ENCODE measurements at places on chromosomes 1 and 21. TPM values are rescaled to one million over a fixed set of nuclear protein-coding genes. Genes with fewer than 3 reads are reported as not detected.

Gene IL20
- not detected for total RNA-seq

Gene RNU1-4
- under 0.01 TPM for total RNA-seq

Gene ACTL8
- total RNA-seq, result not detected

Gene LCE2A
- total RNA-seq, result 0.79 TPM

Gene SEMA6C
- 20.8 TPM for total RNA-seq

Gene PLEKHN1
- total RNA-seq, result 4.3 TPM

Gene UBXN10
- total RNA-seq, result 0.39 TPM

Gene HENMT1
- total RNA-seq, result 10.2 TPM

Gene COL6A2
- total RNA-seq, result 41.6 TPM

Gene SYNC
- total RNA-seq, result 31.8 TPM

Gene ETV3L
- total RNA-seq, result not detected

Gene TMEM269
- 0.22 TPM for total RNA-seq

Gene LCE1D
- total RNA-seq, result not detected

Gene TRIM17
- 3.1 TPM for total RNA-seq

Gene LRRC53
- total RNA-seq, result not detected

Gene OLFML3
- 834 TPM for total RNA-seq

Gene PBX1
- 77.6 TPM for total RNA-seq

Gene ZNF692
- 20.6 TPM for total RNA-seq

Gene PGLYRP4
- total RNA-seq, result not detected

Gene UBE2U
- total RNA-seq, result not detected

Gene NDUFS2
- 83.2 TPM for total RNA-seq

Gene OR14K1
- total RNA-seq, result not detected

Gene CAMK1G
- not detected for total RNA-seq

Gene DMBX1
- total RNA-seq, result not detected

Gene PCNT
- total RNA-seq, result 16.2 TPM

Gene ZBTB8A
- 10.5 TPM for total RNA-seq

Gene EFNA4
- total RNA-seq, result 10.2 TPM

Gene PMVK
- 5.0 TPM for total RNA-seq

Gene PLEKHG5
- 14.2 TPM for total RNA-seq

Gene CDC73
- total RNA-seq, result 20.4 TPM

Gene FCAMR
- not detected for total RNA-seq

Gene CD164L2
- 0.79 TPM for total RNA-seq

Gene GJB4
- total RNA-seq, result 1.7 TPM

Gene ZNF593OS
- total RNA-seq, result under 0.01 TPM

Gene GUCA2B
- total RNA-seq, result not detected

Gene MASP2
- not detected for total RNA-seq

Gene CELA2A
- total RNA-seq, result not detected

Gene TCHH
- 0.11 TPM for total RNA-seq

Gene MFAP2
- 132 TPM for total RNA-seq

Gene GJB3
- 178 TPM for total RNA-seq

Gene MANEAL
- 0.98 TPM for total RNA-seq
